ENCODE measurements at places on chromosomes 6 and 20. TPM values are rescaled to one million over a fixed set of nuclear protein-coding genes. Genes with fewer than 3 reads are reported as not detected.

DNA sequence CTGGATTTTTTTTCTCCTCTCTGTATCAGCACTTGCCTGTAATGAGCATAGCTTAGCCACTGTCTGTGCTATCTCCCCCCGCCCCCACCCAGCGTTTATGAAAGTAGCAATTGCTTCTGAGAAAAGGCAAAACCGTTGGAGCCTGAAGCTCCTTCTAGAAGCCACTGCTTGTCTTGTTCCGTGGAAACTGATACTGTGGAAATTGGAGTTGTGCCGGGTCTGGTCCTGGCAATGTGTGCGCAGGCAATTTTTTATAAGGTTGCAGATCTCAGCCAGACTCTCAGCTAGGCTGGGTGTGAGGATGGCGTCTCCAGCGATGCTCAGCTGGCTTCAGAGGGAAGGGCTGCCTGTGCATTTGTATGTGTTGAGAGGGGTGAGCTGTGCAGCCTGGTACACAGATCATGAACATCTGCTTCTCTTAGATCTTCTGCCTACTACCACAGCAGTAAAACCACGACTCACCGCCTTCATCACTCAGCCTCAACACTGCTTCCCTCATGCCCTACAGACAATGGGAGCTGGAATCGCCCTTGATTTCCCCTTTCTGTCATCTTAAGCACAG, 72.4 kb upstream of the GTSF1L start:
- DNase-seq, result no peak

CRIP3 gene
- 0.88 TPM for total RNA-seq

DNA sequence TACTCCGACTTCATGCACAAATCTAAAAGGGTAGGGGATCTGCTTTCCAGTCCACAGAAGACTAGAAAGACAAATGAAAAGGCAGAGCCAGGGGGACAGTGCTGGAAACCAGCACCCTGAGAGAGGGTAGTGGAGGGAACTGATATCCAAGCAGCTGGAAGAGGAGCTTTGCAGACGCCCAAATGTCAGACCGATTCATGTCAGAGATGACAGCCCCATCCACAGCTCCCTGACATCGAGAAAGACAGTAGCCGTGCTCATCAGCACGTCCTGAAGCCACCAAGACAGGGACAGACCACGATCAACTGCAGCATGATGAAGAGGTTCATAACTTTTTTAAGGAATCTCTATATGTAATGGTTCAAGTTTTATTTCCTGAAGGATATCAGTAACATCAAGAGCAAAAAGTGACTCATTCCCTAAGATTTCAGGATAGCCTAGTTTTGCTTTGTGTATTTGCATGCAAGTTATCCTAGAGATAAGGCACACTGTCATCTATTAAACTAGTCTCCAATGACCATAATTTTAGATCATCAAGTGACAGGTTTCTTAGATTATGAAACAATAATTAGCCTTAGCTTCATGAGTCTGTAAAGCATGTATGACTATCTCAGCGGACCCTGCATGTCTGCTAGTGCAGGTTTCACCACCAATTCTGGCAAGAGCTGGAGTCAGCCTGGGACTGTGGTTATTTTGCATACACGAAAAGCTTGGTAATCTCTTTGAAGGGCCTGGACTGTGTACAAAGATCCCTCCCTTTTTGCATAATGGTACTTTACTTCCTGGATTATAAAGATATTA, 43.0 kb downstream of the PRDM1 start:
- DNase-seq, result no peak

PPIL4 gene
- 17.0 TPM for total RNA-seq

- no peak for DNase-seq
These were observed 760.9 kb upstream of the FLRT3 start for GRCh38 chr20:15098351-15098750.

ZNF831 gene
- 12.7 TPM for total RNA-seq

DNA sequence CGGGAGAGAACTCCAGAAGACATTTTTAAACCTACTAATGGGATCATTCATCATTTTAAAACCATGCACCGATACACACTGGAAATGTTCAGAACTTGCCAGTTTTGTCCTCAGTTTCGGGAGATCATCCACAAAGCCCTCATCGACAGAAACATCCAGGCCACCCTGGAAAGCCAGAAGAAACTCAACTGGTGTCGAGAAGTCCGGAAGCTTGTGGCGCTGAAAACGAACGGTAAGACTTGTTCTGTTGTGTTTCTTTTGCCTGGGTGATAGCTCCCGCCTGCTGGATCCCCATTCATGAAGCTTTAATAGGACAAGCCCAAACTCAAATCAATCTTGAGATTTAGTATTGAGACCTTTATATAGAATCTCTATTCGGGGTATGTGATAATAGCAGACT, 4.2 kb downstream of the TNFAIP3 start:
- no peak for DNase-seq

PFDN4 gene
- 30.3 TPM for total RNA-seq
